ENCODE measurements at places on chromosomes 12 and 14.

DNA sequence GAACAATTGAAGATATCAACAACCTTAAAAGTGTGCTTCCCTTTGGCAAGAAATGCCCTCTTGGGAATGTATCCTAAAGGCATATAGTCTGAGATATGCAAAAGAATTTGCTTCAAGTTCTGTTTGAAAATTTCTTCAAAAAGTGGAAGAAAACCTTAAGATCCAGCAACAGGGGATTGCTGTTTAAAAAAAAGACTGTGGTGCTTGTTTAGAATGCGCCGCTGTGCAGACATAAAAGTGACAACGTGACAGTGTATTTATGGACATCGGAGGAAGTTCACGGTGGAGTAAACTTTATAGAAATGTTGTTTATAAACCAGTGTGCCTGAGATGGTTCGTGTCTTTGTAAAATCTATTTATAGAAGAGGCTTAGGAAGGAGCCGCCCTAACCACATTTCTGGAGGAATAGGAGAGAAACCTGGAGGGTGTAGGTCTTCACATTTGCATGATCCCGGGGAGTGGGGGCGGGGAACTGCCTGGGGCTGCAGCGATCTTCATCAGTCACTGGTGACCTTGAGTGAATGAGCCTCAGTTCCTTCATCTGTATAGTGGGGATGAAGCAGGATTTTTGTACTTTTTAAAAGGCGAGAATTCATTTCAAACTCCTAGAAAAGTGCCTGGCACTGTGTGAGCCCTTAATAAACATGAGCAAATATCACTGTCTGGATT is 27.5 kb downstream of the ADGRD1 start:
- DNase-seq = no peak

GRCh38 chr14:100855256-100855930 is 29.5 kb downstream of the MEG3 start:
- no peak for DNase-seq

DNA sequence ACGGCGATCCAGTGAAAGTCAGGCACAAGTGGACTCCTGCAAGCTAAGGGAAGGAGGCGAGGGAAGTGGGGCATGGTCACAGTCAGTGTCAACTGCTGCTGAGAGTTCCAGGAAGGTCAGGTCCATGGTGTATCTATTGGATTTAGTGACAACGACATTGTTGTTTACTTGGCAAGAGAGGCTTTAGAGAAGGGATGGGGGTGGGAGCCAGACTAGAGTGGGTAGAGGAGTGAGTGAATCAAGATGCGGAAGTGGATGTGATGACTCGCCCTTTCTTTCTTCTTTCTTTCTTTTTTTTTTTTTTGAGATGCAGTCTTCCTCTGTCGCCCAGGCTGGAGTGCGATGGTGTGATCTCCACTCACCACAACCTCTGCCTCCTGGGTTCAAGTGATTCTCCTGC is 12.5 kb downstream of the P2RX7 start:
- peak; percentile 29 for DNase-seq

- DNase-seq = peak; percentile 88
Observed at GRCh38 chr12:54398995-54399793, 14.7 kb upstream of the ZNF385A start.

GRCh38 chr12:68480526-68480925 is 130.2 kb upstream of the RAP1B start:
- no peak for DNase-seq

DNA sequence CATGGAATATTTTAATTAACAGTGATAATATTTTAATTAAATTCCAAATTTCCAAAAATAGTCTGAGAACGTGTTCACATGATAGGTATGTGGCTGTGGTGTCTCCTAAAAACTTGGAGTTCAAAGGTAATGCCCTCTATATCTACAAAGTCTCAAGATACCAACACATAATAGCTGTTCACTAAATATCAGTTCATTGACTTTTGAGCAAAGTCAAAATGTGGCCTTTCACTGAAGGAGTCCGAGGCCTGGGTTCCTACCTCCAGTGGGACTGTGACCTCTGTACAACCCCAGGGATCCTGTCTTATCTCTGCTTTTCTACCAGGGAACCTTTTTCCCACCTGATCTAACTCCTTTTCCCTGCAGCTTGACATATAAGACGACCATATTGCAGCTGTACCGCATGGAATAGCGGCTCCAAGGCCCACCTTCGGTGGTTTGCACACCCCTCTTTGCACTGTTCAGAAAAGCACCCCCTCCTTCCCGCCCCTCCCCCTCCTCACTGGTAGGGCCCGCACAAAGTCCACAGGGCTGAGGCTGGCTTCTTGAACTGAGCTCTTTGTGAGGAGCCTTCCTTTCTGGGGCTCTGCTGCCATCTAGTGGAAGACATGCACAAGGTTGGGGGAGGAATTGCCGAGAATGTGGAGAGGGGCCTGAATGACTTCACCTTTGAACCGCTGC is 3.1 kb downstream of the CCND2 start:
- peak; percentile 91 for DNase-seq

GRCh38 chr12:10354502-10354901 is 35.3 kb downstream of the KLRK1 start:
- DNase-seq = no peak
